ENCODE measurements at places on chromosomes 1 and 21.

GRCh38 chr1:64898107-64898861 is 68.1 kb downstream of the JAK1 start:
- DNase-seq, result no peak

GRCh38 chr21:15795533-15795932 is 65.8 kb downstream of the USP25 start:
- DNase-seq, result no peak

DNA sequence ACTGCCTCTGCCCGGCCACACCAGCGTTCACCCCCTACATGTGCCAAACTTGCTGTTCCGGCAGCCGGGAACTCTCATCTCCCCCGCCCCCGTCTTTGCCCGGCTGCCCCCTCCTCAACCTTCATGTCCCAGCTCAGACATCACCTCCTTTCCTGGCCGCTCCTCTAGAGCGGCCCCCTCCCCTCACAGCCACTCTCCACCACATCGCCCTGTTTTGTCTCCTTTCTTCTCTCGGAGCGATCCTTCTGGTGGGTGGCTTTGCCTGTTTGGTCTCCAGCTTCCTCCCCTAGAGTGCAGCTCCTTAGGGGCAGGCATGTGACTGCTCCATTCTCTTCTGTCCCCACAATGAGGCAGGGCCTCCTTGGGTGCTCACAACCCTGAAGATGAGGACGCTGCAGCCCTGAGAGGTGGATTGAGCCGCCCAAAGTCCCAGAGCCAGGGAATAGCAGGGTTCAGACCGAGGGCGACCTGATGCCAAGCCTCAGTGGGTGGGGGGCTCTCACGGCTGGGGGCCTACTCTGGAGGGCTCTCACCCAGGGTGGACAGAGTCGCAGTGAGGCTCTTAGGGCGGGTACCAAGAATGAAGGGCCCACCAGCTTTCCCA is 44.9 kb upstream of the ECE1 start:
- DNase-seq, result no peak

DNA sequence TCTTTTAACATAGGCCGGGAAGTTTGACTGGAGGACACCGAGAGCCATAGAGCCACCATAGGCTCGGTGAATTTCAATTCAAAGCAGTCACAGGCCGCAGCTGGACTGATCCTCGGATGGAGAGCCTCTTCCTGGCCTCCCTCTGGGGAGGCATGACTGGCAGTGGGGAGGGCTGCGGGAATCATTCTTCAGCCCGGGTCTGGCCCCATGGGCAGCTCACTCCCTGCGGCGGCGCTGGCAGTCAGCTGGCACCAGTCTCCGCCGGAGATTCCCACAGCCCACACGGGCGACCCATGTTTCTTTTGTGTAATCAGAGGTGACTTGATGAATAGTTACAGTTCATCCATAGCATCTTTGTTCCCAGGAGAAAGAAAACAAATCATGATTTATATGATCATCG is 10.6 kb downstream of the ESPN start:
- DNase-seq, result no peak

DNA sequence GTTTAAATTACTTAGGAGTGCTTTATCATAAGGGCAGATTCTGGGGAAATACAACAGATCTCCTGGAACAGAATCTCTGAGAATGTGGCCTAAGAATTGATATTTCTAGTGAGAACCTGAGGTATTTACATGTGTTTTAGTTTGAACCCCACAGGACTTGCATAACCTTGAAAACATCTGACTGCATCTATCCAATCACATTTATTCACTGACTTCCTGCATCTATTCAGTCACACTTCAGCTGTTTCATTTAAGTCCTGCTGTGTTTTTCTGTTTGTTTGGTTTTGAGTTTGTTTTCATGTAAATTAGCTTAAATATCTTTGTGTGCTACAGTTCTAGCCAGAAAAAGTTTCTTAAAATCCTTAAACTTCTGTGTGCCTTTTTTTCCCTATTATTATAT is 1260.7 kb downstream of the PLA2G4A start:
- DNase-seq, result no peak

- no peak for DNase-seq
Measured at GRCh38 chr1:181081395-181081794, 7.1 kb upstream of the IER5 start.

DNA sequence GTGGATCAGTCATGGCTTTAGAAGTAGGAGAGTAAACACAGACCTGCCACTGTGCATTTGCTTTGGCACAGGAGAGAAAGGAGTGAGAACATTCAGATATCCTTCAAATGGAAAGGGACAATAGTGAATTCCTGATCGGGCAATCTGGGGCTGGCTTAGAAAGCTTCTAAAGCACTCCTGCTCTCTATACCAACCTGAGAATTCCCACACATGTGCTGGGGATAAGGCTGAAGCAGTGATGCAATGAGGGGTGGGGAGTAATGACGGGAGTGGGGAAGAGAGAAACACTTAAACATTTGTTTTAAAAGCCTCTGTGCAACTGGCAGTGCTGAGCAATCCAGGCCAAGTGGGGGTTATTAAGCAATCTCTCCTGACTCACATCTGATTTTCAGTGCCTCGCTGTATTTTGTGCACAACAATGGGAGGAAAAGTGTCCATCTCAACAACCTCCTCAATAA is 108.8 kb downstream of the KIAA0319L start:
- no peak for DNase-seq

GRCh38 chr1:231618609-231619256 is 7.9 kb upstream of the DISC1 start:
- DNase-seq, result no peak

- DNase-seq, result no peak
Measured at GRCh38 chr1:114467491-114467890, 43.5 kb downstream of the TRIM33 start.

GRCh38 chr1:178389441-178389840 is 107.3 kb downstream of the CLEC20A start:
- no peak for DNase-seq

DNA sequence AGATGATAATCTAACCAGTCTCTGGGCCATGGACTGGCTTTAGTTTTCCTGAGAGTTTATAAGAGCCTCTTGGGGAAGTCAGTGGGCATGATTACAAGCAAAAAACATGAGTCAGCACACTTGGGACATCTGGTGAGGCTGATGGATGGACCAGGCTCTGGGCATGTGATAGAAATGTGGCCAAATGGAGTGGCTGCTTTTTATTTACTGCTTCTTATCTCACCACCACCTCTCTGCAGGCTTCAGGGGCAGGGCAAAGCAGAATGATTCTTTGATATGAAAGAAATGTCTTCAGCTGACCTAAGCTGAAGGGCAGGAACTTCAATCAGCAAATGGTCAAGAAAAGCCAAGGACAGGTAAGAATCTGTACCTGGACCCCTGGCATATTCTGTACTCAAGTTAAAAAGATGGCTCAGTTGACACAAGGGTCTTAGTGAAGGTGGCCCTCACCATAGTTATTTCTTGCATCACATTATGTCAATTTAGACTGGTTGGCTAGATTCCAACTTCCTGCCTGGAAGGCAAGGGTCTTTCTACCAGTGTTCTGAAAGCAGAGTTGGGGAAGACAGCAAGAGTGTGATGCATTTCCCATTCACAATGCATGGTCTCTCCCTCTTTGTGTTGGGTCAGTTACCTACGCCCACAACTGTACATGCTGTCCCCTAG is 162.8 kb downstream of the FASLG start:
- no peak for DNase-seq

DNA sequence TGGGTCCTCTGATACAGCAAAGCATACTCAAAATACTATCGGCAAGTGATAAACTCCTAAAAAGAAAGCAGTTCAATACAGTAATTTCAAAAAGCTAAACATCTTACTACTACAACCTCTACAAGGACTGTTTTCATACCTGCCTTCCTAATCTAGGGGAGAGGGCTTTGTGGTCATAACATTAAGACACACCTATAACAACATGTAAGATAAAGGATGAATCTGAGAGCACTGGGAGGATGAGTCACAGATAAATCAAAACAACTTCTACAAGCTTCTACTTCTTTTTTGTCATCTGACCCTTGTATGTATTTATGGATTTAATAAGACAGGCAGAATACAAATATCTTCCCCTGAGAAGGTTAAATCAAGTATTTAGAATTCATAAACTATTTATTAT is 40.0 kb downstream of the LTN1 start:
- DNase-seq, result no peak

DNA sequence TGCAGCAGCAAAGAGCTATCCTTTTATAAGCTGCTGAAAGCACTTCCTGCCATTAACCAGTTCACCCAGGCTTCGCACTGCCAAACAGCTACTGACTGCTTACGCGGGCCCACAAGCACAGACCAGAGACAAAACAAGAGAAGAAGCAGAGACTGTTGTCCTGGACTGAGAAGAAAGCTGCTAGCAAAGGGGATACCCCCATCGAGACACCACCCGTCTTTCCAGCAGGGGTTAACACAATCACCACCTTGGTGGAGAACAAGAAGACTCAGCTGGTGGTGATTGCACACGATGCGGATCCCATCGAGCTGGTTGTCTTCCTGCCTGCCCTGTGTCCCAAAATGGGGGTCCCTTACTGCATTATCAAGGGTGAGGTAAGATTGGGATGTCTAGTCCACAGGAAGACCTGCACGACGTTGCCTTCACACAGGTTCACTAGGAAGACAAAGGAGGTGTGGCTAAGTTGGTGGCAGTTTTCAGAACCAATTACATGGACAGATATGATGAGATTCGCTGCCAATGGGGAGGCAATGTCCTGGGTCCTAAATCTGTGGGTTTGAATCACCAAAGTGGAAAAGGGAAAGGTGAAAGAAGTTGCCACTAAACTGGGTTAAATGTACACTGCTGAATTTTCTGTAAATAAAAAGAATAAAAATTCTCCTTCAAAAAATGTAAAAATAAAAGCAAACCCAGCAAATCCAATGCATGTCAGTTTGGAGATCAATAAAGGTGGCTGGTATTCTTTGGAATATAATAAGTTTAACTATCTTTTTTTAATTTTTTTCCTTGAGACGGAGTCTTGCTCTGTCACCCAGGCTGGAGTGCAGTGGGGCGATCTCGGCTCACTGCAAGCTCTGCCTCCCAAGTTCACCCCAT is 1.2 kb downstream of the FMO5 start:
- DNase-seq, result no peak

DNA sequence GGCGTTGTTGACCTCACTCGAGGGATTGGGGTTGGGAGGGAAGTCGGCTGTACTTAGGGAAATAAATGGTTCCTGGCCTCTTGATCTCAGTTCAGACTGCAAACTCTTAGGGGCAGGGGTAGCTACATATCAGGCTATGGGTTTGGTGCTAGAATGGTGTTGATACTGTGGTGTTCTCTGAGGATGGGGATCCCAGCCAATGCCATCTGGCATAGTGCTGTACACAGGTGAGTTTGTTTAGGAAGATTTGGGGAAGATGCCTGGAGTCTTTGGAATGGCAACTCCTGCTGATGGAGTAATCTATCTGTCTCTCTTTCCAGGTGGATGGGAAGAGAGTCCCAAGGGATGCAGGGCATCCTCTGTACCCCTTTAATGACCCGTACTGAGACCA is 14.3 kb upstream of the NASP start:
- no peak for DNase-seq

DNA sequence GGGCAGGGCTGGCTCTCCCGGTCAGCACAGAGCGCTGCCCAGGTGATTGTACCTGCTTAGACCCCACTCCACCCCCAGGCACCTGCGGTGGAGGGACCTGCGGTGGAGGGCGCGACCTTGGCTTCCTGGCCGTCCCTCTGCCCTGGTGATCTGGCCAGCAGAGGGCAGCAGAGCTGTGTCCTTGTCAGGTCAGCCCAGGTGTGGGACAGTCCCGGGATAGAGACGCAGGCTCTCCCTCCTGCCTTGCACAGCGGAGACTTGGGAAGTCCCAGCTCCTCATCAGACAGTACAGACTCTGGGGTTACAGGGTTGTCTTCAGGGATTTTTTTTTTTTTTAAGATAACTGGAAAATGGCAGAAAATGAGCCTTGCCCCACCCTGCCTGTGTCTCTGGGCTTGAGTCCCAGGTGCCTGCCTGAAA is 10.0 kb downstream of the SLX9 start:
- DNase-seq, result peak; percentile 71

GRCh38 chr1:221303623-221304022 is 424.4 kb downstream of the HLX start:
- no peak for DNase-seq

GRCh38 chr21:35818597-35818996 is 241.7 kb downstream of the SETD4 start:
- DNase-seq, result no peak
